Activated CD8-positive, alpha-beta memory T cell treated with anti-CD3 and anti-CD28 coated beads for 24 hours (primary cell): ENCODE measurements at places on chromosomes 11 and 22.
A peak's percentile ranks its signal among the peaks of the same experiment; 100 is the strongest.

DNA sequence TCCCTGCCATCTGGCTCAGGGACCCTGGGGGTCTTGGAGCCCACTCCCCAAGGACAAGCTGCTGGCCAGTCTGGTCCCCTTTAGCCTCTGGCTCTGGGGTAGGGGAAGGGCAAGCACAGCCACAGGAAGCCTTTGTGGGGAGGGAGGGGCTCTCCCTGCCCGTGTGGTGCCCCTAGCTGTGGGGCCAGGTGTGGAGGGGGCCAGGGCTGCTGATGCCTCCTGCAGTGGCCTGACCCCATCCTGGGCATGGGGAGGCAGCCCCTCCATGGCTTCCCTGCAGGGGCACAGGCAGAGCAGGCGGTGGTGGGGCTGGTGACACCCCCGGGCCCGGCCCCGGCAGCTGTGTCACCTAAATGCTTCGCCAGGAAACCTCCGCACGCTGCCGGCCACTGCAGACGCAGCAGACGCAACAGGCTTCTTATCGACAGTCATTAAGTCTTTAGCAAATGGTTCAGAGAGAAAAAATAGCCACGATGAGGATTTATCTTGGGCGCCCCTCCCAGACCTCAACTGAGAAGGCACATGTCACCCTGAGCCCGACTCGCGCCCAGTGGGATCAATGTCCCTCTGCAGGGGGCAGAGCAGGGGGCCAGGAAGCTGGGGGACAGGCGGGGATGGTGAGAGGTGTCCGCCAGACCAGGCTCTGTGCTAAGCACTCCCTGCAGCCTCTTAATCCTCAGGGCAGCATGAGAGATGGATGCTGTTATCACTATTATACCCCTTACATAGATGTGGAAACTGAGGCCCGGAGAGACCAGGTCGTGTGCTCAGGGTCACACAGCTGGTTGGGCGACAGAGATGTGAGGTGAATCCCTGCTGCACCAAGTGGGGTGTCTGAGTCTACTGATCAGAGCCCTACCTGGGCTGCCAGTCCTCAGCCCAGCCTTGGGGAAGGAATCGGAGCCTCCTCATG lies 33.9 kb downstream of the FLRT1 start:
- DNase-seq: no peak

- DNase-seq: no peak
These were observed 10.6 kb downstream of the WNT7B start for GRCh38 chr22:45966320-45966894.

DNA sequence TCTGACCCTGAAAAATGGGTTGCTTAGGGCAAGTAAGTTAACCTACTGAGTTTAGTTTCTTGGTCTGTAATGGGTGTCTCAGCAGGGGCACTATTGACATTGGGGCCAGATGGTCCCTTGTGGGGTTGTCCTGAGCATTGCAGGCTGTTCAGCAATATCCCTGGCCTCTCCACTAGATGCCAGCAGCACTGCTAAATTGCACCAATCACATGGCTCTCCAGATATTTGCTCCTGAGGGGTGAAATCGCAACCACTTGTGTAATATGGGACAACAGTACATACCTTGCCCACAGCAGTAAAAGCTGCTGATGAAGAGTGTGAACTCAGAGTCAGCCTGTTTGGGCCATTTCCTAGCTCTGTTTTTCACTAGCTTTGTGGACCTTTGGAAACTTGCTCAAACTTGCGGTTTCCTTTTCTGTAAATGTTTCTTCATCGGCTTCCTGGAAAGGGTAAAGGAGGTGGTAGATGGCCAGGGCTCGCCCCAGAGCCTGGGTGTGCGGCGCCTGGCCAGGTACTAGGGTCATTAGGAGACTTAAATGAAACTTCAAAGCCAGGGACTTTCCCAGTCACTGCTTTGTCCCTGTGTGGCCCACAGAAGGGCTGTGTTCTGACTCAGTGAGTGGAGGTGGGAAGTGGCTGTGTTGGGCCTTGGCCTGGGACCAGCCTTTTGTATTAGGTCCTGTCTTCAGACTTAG lies 13.0 kb downstream of the NCF4 start:
- DNase-seq: peak; percentile 63

DNA sequence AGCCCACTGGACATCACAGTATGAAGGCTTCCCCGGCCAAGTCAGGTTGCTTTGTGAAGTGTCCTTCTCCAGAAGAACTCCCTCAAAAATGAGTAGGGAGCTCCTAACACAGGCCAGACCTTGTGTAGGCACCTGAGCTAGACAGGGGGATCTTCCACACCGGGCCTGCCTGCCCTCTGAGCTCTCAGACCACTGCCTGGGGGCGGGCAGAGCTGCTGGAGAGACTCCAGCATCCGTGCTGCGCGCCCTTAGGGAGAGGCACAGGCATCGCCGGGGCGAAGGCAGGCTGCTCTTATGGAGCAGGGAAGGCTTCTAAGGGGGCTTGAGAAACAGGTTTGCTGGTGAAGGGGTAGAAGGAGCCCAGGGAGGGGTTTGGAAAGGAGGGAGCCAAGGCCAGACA lies 4.4 kb downstream of the KCNJ5 start:
- no peak for DNase-seq

- DNase-seq: no peak
These were observed 254.1 kb downstream of the NTM start for GRCh38 chr11:131624531-131624930.
